ENCODE measurements at places on chromosomes 4 and X. TPM values are rescaled to one million over a fixed set of nuclear protein-coding genes. Genes with fewer than 3 reads are reported as not detected.

GRCh38 chrX:69674891-69675290, 59.0 kb downstream of the EDA start:
- H3K36me3 ChIP-seq = no peaks in the 10 kb centered on the region
- 0 out of 2 replicates have a peak, but pooled peaks cover 5% of the 10 kb centered on the region for H3K4me1 ChIP-seq
- no peaks in the 10 kb centered on the region for H3K27me3 ChIP-seq
- H3K4me3 ChIP-seq = no peak overlapping the region

Gene GNRHR
- not detected for total RNA-seq

DNA sequence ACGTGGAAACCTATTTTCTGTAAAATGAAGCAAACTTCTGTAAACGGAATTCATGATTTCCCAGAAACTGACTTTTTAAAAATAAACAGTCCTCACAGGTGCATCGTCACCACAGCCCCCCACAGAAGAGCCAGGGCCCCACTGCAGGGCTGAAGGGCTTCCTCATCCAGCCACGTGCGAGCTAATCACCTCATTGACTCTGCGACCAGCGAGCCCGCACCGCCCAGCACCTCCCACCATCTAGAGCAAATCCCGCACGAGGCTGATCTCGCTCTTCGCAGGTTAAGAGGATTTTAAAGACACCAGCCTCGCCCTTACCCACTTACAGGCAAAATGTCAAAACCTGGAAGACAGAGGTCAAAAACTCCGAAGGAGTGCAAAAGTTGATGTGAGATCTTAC, 14.8 kb downstream of the PPP2R3B start:
- no peaks in the 10 kb centered on the region for H3K36me3 ChIP-seq
- no peak overlapping the region for H3K27ac ChIP-seq
- no peak overlapping the region for H3K4me3 ChIP-seq
- no peaks in the 10 kb centered on the region for H3K27me3 ChIP-seq
- peaks cover 27% of the 10 kb centered on the region for H3K4me1 ChIP-seq

DNA sequence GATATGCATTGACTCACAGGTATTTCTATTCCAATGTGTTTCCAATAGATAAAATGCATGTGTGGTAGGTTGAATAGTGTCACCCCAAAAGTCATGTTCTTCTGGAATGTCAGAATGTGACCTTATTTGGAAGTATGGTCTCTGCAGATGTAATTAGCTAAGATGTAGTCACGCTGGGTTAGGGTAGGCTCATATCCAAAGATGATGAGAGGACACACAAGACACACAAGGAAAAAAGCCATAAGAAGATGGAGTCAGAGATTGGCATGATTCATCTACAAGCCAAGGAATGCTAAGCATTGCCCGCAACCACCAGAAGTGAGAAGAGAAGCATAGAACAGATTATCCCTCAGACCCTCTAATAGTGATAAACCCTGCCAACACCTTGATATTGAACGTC, 17.5 kb downstream of the ZNF330 start:
- no peak overlapping the region for H3K4me3 ChIP-seq
- DNase-seq = no peak
- peaks cover 11% of the 10 kb centered on the region for H3K36me3 ChIP-seq
- H3K27ac ChIP-seq = no peak overlapping the region
- no peaks in the 10 kb centered on the region for H3K27me3 ChIP-seq

Gene ADGRG2
- not detected for total RNA-seq

DNA sequence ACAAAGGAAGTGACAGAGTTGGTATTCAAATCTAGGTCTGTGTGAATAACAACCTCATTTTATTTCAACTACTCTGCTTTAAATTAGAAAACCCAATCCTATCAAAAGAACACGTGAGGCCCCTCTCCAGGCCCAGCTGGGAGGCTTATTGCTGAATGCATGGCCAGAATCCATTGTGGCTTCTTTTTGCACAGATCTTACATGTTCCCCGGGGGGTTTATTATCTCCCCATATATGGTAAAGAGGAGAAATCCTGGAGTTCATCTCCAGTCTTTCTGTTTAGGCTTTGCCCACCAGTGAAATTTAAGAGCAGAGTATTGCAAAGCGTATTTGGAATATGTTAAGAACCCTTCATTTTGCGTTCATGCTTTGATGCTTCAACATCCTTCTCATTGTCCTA, 655.6 kb downstream of the IL1RAPL1 start:
- no peak for DNase-seq
- no peak overlapping the region for H3K4me3 ChIP-seq
- no peaks in the 10 kb centered on the region for H3K27me3 ChIP-seq
- H3K36me3 ChIP-seq = no peaks in the 10 kb centered on the region
- no peaks in the 10 kb centered on the region for H3K4me1 ChIP-seq
- H3K27ac ChIP-seq = no peak overlapping the region

Gene ETDA
- not detected for total RNA-seq

- peak overlapping the region; percentile 23 for H3K27ac ChIP-seq
- H3K36me3 ChIP-seq = no peaks in the 10 kb centered on the region
Observed at GRCh38 chr4:113639326-113639725, 122.2 kb downstream of the CAMK2D start.

Gene AFP
- total RNA-seq = 4,406 TPM

DNA sequence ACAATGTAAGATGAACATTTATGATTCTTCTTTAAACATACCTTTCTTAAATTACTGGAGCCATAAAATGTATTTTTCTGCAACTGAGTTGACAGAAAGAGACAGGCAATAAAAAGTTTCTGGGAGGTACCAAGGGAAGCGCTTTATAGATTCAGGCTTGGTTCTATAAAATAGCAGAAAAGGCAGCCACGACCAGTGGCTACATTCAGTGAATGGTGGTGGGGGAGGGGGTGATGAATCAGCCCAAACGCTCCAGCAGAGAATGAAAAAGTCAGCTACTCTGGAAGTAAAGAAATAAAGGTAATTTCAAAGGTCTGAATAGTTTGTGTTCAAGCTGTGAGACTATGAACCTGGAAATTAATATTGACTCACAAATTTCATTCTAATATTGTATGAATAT, 456.1 kb downstream of the KCTD8 start:
- H3K4me3 ChIP-seq = no peak overlapping the region
- H3K27me3 ChIP-seq = no peaks in the 10 kb centered on the region
- no peaks in the 10 kb centered on the region for H3K36me3 ChIP-seq
- H3K4me1 ChIP-seq = no peaks in the 10 kb centered on the region
- no peak for DNase-seq

DNA sequence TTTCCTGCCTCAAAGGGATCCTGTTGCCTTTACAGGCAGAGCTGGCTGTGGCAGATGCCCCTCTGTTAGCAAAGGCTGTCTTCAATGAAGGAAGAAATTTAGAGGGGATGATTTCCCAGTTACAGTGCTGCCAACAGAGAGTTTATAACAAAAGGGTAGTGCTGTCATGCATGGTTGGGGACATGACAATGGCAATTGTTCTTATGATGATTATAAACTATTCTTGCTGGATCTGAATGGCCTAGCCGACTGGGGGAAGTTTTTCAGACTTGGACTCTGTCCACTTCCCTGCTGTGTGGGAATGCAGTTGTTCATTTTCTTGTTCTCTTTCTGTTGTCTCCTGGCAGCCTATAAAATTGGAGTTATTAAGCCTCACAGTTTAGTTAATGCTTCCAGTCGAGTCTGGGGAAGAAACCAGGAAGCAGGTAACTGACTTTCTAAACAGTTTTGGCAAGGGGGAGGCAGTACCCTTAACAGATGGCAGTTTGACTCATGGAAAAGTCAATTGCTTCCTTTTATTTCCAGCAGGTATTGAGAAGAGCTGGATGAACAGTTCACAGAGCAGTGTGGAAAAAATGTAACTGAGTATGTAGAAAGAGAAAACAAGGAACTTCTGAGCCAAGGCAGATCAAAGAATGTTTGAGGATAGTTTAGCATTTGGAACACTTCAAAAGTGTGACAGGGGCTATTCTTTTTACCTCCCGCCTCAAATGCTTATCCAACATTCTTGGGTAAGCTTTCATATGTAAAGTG, 582.6 kb downstream of the RAPGEF2 start:
- H3K36me3 ChIP-seq = no peaks in the 10 kb centered on the region
- H3K4me1 ChIP-seq = no peaks in the 10 kb centered on the region
- H3K4me3 ChIP-seq = no peak overlapping the region
- H3K27me3 ChIP-seq = no peaks in the 10 kb centered on the region

DNA sequence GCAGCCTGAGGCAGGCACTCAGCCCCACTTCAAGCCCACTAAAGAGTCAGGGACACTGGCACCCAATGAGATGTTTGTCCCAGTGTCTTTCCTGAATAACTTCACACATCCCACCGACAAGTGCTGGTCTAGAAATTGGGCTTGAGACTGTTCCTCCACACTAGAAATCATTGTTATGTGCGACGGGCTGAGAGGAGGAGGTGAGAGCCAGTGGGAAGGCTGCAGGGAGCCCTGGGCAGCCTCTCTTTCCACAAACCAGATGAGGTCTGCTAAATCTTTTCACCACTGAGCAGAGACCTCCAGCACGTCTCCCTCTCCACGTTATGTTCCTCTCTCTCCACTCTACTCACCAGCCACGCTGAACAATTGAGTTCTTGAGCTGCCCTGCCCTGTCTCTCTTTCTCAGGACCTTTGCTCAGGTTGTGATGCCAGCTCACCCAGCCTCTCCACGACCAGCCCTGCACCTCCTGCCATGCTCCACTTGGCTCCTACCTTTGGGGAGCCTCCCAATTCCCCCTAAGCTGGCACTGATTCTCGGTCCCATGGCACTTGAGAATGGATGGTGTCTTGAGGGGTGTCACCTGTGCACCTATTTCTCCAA, 8.4 kb downstream of the SCD5 start:
- H3K4me3 ChIP-seq = no peak overlapping the region
- no peak overlapping the region for H3K27ac ChIP-seq
- H3K27me3 ChIP-seq = no peaks in the 10 kb centered on the region

Gene ANK2
- 15.1 TPM for total RNA-seq

DNA sequence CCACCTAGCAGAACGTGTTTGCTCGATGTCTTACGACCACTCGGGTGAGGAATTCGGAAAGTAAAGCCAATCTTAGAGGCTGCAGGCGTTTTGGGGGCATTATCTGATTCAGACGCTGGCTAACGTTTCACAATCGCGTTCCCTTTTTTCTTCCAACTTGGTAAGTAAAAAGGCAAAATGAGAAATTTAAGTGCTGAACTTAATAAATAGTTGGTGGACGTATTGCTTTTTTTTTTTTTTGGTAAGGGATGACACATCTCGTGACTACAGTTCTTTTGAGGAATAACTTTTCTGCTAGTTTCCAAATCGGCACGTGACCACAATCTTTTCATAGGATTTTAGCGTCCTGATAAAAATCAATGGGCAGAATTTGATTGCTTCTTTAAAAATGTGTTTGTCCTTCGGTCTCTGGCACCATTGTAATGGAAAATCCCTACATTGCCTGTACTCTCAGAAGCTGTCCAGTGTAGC, 848 bp downstream of the RAB9A start:
- no peaks in the 10 kb centered on the region for H3K36me3 ChIP-seq
- H3K27me3 ChIP-seq = no peaks in the 10 kb centered on the region
- no peak for DNase-seq

DNA sequence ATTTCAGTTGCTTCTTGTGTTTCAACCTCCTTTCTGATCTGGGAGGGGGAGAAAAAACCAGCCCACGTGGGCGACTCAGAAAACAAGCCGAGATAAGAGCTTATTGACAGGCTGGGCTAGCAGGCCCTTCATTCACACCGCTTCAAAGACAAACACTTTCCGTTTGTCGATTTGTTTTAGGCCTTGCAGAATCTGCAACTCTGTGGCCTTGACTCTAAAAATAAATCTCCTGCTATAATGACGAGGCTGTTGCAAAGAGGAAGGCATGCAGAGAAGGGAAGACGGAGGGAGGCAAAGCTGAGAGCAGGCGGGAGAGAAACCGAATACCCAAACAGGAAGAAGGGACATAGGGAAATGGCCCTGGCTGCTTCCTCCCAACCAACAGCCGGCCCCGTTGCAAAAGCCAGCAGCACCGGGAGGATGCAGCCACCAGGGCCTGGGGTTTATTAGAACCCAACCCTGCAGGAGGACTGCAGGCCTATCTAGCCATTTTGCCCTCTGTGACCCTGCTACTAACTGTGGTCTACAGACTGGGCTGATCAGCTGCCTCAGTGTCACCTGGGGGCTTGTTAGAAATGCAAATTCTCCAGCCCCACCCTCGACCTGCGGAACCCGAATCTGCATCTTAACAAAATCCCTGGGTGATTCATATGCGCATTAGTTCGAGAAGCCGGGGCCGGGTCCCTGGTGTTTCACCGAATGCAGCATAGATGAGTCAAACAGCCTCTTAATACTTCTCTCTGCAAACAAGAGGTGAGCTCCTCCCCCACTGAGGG, 325.5 kb downstream of the BCOR start:
- peak; percentile 81 for DNase-seq
- peak overlapping the region; percentile 44 for H3K27ac ChIP-seq
- H3K4me1 ChIP-seq = peaks cover 38% of the 10 kb centered on the region
- H3K27me3 ChIP-seq = no peaks in the 10 kb centered on the region

Gene PNCK
- not detected for total RNA-seq

GRCh38 chr4:76753814-76754213, 144.1 kb downstream of the SOWAHB start:
- H3K4me3 ChIP-seq = no peak overlapping the region
- no peaks in the 10 kb centered on the region for H3K4me1 ChIP-seq
- H3K36me3 ChIP-seq = no peaks in the 10 kb centered on the region
- H3K27me3 ChIP-seq = no peaks in the 10 kb centered on the region
- DNase-seq = no peak

DNA sequence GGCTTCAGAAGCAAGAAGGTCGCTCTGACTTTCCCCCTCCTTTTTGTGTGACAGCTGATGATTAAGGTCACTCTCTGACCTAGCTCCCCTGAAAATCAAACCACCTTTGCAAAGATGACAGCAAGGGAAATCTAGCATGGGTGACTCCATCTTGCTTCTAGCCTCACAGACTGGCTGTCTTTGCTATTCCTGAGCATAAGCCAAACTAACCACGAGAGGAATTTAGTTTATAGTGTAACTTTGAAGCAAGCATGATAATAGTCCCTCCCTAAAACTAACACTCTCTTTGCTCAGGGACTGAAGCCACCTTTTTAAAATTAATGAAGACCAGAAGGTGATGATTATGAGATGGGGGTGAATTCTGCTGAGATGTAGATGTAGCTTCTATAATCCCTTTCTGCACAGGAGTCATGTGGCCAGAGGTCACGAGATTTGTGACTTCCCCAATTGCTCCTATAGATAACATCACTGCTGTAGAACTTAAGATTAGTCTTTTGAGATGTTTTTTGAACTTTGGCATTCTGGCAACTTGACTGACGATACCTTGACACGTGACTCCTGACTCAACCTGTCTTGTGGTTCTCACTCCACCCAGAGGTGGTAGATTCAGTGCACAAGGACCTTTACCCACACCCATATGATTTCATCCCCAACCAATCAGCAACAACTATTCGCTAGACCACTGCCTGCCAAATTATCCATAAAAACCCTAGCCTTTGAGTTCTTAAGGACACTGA, 14.9 kb upstream of the PDE5A start:
- no peaks in the 10 kb centered on the region for H3K27me3 ChIP-seq
- H3K4me1 ChIP-seq = peaks cover 7% of the 10 kb centered on the region
- no peak overlapping the region for H3K27ac ChIP-seq
- no peak overlapping the region for H3K4me3 ChIP-seq
- no peaks in the 10 kb centered on the region for H3K36me3 ChIP-seq

DNA sequence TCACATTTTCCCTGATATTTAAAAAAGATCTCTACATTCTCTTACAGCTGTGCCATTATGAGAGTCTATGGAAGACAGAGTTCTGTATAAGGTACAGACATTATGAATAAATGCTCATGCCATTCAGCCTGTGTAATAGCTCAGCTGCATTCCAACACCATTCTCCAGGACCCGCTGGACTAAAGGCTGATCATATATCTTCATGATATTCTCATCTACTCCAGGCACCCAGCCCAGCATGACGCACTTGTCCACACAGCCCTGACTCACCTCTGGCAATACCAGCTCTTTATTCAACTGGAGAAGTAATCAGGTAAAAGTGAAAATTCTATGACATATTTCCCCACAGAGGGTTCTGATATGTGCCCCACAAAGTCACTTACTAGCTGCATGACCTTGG, 437.5 kb upstream of the FGF16 start:
- no peak overlapping the region for H3K4me3 ChIP-seq
- no peak for DNase-seq
- H3K4me1 ChIP-seq = peaks cover 5% of the 10 kb centered on the region

Gene PRAF2
- total RNA-seq = not detected
